ENCODE measurements at places on chromosomes 5 and 9.

DNA sequence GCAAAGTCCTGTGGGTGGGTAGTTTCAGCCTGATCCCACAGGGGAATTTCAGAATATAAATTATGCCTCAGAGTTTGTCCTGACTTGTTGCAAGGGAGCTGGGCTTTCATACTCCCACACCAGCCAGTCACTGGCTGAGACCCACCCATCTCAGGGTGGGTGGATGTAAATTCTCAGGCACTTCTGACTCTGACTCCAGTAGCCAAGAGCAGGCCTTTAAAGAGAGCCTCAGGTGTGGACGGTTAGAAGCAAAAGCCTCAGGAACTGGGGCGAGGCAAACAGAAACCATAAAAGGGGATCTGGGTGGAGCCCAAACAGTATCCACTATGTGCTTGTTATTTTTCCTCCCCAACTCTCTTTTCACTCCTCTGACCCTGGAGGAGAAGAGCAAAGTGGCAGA is 28.6 kb upstream of the FBXW11 start:
- DNase-seq = no peak

GRCh38 chr5:136694258-136694657 is 328.9 kb upstream of the TRPC7 start:
- DNase-seq = no peak

DNA sequence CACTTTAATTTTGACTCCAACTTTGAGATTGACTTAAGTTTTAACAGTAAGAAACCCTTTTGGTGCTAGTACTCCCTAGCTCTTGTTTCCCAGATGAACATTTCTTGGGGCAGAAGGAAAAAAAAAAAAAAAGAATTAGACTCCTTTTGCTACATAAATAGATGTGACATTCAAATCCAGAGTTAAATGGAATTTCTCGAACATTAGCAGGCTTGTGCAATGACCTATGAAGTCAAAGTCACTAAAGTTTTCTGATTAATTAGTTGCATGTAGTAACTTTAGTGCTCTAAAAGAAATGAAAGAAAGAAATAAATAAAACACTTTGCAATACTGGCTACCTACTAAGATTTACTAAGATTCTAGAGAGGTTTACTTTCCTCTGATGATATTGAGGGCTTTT is 106.8 kb downstream of the TMEM174 start:
- no peak for DNase-seq

DNA sequence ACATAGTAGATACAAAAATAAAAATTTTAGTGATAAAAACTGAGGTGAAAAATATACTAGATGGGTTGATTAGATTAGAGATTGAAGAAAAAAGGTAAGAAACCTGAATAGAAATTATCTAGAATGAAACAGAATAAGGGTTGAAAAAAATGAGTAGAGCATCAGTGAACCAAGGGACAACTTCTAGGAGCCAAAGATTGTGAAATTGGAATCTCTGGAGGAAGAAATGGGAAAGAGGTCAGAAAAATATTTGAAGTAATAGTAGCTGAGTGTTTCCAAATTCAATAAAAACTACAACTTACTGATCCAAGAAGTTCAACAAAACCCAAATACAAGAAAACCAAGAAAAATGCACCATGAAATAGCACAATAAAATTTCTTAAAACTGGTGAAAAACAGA is 116.6 kb upstream of the STARD4 start:
- DNase-seq = no peak

GRCh38 chr5:54259090-54259489 is 51.3 kb downstream of the ARL15 start:
- no peak for DNase-seq

- peak; percentile 74 for DNase-seq
These were observed 142.4 kb downstream of the PSAT1 start for GRCh38 chr9:78439190-78439865.

DNA sequence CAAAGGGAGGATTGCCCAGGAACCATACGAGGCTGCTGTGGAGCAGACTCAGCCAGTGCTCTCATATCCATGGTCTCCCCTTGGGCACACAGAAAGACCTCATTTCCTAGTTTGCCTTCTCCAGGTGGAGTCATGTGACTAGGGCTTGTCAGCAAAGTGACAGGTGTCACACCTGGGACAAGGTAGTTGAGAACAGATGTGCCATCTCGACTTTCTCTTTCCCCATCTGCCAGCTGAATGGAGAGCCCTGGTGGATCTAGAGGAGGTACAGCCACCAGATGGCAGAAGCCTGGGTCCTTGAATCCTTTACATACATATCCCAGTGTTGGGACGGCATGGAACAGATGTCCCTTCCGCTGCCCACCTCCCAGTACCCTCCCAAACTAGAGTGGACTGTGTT is 42.9 kb upstream of the ALDOB start:
- no peak for DNase-seq

DNA sequence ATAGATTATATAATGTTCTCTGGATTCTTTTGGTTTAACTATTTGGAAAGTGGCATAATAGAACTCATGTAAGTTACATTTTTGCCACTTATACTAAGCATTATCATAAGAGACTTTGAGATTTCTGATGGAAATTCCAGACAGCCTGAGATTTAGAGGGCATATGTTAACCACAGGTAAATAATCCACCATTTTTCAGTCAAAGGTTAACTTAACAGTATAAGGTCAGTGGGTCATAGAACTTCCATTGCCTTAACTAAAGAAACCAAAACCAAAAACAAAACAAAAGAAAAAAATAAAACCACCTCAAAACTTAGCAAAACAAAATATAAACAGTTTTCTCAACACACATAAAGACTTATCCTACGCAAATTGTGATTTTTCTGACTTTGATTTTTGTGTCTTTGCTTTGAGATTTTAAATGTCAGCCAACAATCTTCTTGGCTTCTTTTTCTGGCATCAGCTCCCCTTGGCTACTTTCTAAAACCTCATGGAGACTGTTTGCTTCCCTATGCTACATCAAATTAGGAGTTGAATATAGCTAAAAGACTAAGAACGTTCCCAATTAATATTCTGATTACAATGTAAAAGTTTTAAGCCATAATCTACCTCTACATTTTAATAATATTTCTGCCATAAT is 430.1 kb upstream of the DAB2 start:
- DNase-seq = no peak

GRCh38 chr9:5509573-5509972 is 758 bp upstream of the PDCD1LG2 start:
- no peak for DNase-seq

GRCh38 chr9:99822806-99823591 is 1.3 kb downstream of the NR4A3 start:
- DNase-seq = peak; percentile 12

GRCh38 chr5:154997746-154998145 is 15.8 kb upstream of the KIF4B start:
- no peak for DNase-seq

DNA sequence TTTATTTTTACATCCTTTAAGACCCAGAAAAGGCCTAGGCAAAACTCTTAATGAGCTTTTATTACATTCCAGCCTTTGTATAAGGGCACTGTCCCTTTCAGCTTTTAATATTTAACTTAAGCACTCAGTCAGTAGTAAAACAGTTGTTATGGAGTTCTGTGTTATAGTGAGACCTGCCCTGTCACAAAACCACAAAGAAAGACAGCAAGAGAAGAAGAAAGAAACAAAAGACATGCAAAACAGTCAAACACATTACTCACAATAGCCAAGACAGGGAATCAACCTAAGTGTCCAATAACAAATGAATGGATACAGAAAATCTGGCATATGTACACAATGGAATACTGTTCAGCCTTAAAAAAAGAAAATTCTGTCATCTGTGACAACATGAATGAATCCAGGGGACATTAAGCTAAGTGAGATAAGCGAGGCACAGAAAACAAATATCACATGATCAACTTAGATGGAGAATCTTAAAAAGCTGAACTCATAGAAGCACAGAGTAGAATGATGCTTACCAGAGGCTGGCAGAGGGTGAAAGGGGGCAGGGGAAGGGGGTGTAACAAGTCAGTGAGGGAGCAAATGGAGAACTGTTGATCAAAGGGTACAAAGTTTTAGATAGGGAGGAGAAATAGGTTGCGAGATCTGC is 63.8 kb upstream of the CCNG1 start:
- DNase-seq = no peak

DNA sequence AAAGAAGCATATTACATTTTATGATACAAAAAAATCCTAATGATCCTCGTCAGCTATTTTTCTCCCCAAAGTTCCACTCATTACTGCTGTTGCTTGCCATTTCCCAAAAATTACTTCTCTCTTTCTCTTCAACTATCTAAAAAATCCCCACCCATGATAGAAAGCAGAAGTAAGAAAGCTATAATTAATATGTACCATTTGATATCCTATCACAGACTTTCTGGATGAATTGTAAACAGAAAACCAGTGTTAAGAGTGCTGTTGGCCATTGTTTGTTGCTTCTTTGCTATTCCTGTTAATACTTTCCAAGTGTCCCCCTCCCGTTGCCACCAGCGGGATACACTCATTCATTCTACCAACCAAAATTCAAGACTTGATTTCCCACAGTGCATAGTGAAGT is 136.3 kb upstream of the SMARCA2 start:
- DNase-seq = no peak
